AML-193 (cell line): ENCODE measurements at places on chromosomes 3 and 15.

- no peak for DNase-seq
Observed at GRCh38 chr3:106332129-106332528, 463.3 kb upstream of the CBLB start.

GRCh38 chr3:106276151-106276550, 407.3 kb upstream of the CBLB start:
- no peak for DNase-seq

GRCh38 chr3:174242311-174243041, 616.7 kb upstream of the NAALADL2 start:
- DNase-seq: no peak

GRCh38 chr3:177602601-177603147, 405.4 kb upstream of the TBL1XR1 start:
- DNase-seq: peak; percentile 19

- no peak for DNase-seq
Observed at GRCh38 chr3:97910931-97911351, 61.3 kb downstream of the RIOX2 start.

DNA sequence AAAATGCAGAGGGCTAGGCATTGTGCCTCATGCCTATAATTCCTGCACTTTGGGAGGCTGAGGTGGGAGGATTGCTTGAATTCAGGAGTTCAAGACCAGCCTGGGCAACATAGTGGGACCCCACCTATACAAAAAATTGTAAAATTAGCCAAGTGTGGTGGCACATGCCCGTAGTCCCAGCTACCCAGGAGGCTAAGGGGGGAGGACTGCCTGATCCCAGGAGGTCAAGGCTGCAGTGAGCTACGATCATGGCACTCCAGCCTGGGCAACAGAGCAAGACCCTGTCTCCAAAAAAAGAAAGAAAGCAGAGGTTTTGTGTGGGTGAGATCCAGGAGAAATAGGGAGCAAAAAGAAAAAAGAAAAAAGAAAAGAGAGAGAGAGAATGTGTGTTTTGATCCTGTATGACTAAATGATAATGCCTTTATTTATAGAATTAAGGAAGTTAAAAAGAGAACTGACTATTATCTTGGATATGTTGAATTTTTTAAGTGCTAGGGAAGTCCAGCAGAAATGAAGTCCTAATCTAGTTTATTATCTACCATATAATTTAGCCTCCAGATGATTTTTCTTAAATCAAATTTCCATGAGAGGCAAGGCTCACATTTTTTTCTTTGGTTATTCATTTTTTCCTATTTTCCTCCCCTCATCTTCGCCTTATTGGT, 4.8 kb downstream of the TTBK2 start:
- DNase-seq: peak; percentile 61

- no peak for DNase-seq
Observed at GRCh38 chr3:102511639-102512038, 76.8 kb downstream of the ZPLD1 start.

GRCh38 chr3:31789429-31789828, 191.6 kb downstream of the OSBPL10 start:
- DNase-seq: no peak
